ENCODE measurements at places on chromosomes 7 and 10.

DNA sequence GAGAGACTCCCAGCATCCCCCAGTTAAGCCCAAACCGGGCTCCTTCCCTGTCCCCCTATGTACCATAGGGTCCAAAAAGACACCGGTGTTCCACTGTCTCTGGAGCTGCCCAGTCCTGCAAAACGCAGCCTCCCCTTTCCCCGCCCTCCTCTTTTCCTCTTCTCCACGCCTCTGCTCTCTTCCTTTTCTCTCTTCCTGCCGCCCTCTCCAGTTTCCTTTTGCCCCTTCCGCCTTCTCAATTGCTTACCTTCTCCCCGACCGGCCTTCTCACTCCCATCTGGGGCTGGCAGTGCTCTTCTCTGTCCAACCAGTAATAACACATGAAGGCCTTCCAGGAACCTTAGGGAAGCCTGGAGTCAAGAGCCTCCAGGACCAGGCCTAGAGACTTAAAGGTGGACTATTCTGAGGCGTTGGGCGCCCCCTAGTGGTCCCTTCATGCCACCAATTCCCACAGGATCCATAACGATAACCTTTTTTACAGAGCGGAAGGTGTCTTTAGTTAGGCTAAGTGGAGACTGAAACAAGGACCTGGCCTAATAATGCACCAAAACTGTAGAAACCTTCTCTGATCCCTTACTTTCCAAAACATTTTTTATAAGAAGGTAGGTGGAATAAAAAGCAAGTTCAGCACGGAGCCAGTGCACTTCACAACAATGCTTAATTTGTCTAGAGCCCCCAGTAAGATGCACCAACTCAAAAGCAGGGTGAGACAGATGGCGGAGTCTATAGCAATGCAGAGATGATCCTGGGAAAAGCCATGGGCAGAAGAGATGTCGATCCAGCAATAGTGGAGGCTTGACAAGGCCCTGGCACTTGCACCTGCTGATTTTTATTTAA, 27.2 kb upstream of the MSRB2 start:
- DNase-seq: peak; percentile 59

DNA sequence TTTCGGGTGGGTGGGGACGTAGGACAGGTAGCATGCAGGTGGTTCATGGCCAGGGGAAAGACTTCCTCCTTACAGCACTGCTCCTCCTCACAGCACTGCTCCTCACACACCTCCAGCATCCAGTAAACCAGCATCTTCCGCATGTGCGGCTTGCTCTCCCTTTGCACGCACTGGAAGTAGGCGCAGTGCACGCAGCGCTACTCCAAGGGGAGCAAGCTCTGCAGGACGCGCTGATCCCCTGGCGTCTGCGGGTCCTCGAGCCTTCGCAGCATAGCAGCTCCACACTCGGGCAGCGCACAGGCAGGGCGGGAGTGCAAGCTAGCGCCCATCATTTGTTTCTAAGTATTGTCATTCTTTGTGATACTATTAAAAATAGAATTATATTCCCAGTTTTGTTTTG, 30.5 kb upstream of the MAP3K8 start:
- DNase-seq: no peak

GRCh38 chr7:80087771-80088170, 46.9 kb upstream of the GNAI1 start:
- no peak for DNase-seq

GRCh38 chr10:77532068-77532467, 105.5 kb downstream of the KCNMA1 start:
- no peak for DNase-seq

DNA sequence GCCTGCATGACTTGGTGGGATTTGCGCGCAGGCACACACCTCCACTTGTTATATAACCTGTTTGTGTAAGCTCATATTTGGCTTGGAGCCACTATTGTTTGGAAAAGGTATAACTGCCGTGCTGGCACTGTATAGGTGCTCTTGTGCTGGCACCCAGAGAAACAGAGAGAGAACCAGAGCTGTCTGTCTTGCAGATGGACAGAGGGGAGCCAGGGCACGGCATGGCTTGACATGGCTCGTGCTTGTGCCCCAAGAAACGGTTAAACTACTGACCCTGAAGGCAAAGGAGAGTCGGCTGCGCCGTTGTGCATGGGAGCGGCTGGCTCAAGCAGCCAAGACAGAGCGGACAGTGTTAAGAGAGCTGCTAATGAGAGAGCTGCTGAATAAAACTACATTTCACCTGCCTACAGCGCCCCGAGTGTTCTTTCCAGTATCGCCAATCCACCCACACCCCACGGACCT, 23.2 kb downstream of the RAPGEF5 start:
- no peak for DNase-seq

GRCh38 chr7:34761627-34762026, 103.6 kb downstream of the NPSR1 start:
- DNase-seq: no peak

- DNase-seq: no peak
These were observed 712.5 kb upstream of the ANKRD30A start for GRCh38 chr10:36412942-36413341.

DNA sequence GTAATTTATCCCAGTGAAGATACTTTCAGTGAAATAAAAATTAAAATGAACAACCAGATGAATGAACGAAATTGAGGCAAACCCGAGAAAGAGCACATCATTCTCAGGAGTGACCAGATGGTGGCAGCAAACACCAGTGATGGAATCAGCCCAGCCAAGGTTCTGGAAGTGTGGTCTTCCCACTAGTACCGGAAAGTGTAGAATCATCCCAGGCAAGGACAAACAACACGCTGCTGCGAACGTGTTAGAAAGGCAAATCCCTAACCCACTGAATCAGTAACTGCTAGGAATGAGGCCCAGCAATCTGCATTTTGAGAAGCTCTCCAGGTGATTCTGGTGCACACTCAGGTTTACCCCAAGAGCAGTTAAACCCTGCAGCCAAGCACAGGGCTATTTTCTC, 15.5 kb upstream of the SLC18A3 start:
- DNase-seq: no peak

DNA sequence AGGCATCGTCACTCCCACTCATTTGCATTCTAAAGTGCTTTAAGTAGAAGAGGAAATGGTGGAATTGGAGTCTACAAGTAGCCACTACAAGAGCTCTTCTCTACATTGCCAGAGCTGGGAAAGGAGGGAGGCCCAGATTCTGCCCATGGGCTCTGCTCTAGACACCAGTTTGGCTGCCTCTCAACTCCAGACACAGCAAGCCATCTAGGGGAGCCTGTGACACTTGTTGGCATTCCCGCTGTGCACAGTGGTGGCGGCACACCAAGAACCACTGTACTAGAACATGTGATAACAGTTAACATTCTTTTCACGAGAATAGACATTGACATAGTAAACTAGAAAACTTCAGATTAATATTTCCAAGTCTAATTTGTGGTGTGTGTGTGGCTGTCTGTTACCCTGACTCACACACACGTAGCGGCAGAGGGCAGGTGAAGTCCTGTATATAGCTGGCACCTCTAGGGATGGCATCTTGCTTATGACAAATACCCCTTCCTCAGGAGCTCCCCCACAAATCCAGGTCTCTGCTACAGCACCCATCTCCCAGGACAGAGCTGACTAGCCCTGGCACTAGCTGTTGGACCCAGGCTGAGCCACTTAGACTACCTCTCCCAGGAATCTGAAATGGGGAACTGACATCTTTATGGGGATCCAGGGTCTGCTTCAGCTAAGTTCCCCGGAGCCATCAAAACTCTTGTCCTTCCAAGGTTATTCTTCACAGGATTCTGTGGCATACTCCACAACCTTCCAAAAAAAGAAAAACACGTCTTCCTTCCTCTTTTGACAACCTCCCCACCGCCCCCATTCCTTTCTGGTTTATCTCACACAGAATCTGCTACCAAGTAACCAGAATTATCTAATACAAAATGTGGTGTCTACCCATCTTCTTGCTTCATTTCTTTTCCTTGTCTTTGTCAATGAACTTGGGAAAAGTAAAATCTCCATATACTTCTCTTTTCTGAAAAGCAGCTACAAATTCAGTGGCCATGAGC, 54.7 kb upstream of the MRLN start:
- DNase-seq: no peak

DNA sequence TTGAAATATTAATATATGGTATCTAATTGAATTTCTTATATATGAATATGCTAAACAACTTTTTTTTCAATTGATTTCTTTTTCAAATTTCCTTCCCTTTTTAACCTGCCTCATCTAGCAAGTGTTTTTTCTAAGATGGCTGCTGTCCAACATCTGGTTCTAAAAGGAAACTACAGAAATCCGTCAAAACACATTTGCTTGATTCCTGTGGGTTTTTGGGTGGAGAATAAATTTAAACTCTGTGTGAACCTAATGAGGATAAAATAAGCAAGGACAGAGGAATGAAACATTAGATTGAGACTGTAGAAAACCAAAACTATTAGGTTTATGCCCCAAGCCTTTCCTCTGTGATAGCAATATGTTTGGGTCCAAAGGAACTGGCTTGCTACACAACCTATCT, 75.5 kb upstream of the STARD3NL start:
- DNase-seq: no peak

DNA sequence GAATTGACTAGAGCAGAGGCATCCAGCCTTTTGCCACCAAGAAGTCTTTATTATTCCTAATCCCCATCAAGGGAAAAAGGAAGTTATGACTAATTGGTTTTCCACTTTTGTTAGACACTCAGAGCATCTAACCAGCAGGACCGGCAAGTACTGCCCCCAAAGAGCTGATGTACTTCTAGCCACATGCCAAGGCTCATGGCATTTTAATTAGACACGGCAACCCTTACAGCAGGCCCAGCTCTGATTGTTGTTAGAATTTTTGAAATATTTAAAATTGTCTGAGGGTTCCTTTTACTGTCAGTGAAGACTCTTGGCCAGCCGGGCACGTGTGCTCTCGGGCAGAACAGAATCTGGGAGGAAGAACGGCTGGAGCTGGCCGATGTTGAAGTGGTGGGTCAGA, 114.8 kb downstream of the SPAG6 start:
- no peak for DNase-seq

DNA sequence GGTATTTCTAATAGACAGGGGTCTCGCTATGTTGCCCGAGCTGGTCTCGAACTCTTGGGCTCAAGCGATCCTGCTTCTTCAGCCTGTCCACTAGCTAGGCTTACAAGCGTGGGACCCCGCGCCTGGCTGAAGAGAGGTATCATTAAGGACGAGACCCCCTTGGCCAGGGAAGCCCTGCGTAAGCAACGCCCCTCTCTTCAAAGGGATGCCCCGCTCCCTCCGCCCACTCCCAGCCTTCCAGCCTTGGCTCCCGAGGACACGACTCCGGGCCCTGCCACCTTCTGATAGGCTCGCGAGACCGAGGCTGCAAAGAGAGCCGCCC, 220 bp upstream of the ZKSCAN5 start:
- no peak for DNase-seq

GRCh38 chr10:86331861-86332260, 34.7 kb downstream of the GRID1 start:
- DNase-seq: no peak

DNA sequence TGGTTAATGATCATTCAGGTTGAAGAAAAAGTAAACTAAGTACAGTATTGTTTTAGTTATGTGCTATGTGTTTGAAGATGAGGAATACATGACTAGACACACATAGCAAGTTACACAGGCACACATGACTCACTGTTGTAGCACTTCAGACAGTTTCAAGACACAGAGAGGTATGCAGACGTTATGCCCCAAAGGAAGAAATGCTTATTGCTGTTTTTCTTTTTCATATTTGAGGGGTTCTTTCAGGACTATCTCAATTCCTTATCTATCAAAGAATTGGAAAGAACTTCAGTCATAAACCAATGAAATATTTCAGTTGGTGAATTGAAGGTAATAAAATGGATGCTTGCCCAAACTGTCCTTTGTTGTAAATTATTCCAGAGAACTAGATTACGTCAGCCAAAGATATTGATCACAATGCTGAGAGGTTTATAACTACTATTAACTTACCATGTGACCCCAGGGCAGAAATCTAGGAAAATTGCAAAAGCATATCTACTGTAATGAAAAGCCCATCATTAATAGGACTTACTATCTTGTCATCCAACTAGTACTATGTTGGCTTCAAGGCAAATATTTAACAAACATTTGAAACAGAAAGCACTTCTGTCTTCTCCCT, 61.2 kb upstream of the CAPZA2 start:
- DNase-seq: no peak

DNA sequence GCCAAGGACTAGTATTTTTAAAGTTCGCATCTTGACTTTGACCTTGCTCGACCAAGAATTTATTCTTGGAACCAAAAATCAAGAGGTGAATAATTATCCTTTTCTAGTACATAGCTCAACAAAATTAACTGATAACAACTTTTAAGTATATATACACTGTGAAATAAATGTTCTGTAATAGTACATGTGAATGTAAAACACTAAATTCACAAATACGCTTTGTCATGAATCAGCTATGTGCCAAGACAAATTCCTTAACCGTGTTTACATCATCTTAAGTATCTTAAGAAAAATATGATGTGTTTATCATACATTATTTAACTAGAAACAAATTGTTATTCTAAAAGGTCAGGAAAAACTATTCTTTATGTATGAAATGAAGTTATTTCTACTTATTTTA, 83.3 kb downstream of the CUL2 start:
- DNase-seq: no peak

DNA sequence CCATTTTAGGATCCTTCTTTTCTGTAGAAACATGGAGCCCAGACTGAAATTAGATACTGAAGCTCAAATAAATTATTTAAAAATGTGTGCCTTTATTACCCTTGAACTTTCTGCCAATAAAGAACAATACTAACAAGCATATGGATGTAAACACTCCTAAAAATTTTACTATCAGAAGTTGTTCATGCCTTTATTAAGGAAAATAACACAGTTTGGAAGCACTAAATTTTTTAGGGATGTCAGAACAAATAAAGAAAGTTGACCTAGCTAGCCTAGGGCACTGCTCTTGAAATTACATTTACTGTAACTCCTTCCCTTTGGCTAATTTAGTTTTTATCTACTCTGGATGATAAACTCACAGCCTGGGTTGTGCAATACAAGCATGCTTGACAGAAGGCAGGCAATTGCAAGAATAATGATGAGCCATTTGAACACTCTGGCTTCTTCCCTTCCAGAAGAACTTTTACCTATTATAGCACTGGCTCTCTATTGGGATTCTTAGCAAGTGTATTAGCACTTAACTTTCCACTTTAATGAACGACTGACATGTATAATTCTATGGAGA, 351.7 kb upstream of the C7orf33 start:
- no peak for DNase-seq

- no peak for DNase-seq
These were observed 108.1 kb downstream of the EBF3 start for GRCh38 chr10:129855836-129856563.

- DNase-seq: no peak
These were observed 166.0 kb downstream of the ACTR3B start for GRCh38 chr7:152925412-152926147.

GRCh38 chr7:141053626-141054025, 20.2 kb upstream of the TMEM178B start:
- DNase-seq: no peak

GRCh38 chr7:131500357-131500756, 56.1 kb downstream of the PODXL start:
- no peak for DNase-seq

DNA sequence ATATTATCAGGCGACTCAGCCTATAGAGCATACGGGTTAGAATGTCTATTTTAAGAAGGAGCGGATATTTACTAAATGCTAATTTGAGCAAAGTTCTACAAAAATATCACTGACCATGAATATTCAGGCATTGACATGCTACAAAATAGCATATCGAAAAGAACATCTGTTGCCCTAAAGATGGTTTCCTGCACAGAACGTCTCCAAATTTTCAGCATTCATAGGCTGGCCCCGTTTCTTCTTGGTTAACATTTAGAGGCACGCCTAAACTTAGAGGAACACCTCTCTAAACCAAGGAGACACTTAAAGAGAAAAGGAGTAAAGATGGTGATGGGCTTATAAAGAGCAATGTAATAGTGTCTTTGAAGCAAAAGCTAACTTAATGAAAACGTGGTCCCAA, 1.3 kb upstream of the MINPP1 start:
- DNase-seq: no peak

GRCh38 chr10:78337646-78338391, 304.2 kb downstream of the RPS24 start:
- DNase-seq: no peak

Data from stimulated activated CD8-positive, alpha-beta memory T cell treated with anti-CD3 and anti-CD28 coated beads, Interleukin-2, amount 100 ng/mL, for 48 hours (primary cell).